ENCODE measurements at places on chromosomes 4 and X.
A peak's percentile ranks its signal among the peaks of the same experiment; 100 is the strongest.

DNA sequence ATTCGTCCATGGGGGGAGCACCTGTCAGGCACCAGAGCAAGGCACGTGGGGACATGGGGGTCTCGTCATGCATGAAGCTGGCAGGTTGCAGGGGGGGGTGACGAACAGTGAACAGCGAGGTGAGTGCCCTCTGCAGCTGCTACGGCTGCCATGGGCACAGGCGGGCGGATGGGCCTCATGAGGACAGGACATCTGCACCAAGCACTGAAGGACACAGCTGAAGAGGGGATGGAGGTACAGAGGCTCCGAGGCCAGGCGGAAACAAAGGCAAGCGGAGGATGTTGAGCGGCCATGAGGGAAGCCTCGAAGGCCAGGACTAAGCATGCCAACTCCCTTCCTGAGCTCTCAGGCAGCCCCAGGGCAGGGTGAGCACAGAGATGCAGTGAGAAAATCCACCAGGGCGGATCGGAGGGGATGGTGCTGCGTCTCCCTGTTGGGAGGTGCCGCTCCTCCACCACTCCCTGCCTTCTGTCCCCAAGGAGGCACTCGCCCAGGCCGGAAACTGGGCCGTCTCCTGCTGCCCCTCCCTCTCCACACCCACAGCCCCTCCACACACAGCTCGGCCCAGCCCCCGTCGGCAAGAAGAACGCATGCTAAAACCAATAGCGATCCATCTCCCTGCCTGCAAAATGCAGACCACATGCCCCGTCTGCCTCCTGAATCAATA lies 24.6 kb downstream of the ABLIM2 start:
- DNase-seq = no peak

GRCh38 chrX:806586-806985 lies 176.0 kb downstream of the SHOX start:
- DNase-seq = no peak

- no peak for DNase-seq
Measured at GRCh38 chrX:155662282-155662681, 49.5 kb upstream of the TMLHE start.

- DNase-seq = no peak
Measured at GRCh38 chrX:148633218-148633908, 132.9 kb downstream of the AFF2 start.

DNA sequence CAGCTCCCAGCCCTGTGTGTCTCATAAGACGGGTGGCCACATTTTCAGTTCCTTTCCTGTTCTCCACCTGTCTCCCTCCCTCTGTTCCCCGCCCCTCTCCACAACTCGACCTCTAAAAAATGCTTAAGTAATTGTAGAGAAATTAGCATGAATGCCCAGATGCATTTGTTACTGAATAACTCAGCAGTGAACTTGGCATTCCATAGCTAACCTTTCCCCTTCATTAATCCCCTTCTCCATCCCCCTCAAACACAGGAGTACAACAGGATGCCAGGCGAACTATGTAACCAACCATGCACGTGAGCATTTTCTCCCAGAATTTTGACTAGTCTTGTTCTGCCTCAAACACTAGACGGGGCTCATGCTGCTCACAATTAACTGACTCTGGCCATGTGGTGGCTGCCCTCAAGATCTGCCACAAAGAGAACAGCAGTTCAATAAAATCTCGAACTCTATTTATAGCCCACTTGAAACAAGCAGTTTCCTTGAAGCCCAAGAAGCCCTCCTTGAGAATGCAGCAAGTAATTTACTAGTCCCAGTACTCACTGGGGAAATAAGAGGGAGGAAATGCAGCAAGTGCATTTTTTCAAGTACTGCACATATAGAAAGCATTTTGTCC lies 351.2 kb downstream of the ARHGAP24 start:
- DNase-seq = peak; percentile 82

DNA sequence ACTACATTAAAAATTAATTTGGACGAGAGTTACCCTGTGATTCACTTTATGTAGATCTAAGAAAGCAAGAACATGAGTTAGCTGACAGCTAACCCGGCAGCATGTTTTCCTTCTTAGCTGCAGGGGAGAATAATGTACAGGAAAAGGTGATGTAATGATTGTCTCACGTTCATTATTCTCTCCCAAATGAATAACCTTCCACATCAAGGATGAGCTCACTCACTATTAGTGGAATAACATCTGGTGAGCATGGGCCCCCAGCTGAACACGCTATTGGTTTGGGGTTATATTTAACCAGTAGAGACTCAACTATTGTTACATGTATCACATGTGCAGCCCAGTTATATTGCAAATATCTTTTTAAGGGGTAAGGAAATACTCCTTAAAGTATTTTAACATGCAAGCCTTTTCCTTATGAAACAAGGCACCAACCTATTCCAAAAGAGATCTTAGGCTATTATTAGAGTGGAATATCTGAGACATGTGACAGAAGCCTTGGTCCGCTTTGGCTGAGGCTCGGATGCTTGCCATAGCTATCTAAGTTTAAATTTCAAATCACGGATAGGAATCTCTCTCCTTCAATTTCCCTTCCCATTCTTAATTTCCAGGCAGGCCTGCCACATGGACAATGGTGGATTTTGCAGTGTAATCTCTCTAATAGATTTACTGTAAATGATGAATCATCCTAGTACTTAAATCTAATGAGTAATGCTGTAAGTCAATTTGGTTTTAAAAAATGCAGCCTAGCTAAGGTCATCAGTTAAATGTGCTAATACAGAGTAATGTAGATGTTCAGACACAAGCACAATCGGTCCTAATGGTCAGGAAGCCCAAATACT lies 99.0 kb upstream of the OTUD4 start:
- DNase-seq = peak; percentile 89

GRCh38 chrX:108701633-108702032 lies 34.7 kb downstream of the IRS4 start:
- DNase-seq = no peak

DNA sequence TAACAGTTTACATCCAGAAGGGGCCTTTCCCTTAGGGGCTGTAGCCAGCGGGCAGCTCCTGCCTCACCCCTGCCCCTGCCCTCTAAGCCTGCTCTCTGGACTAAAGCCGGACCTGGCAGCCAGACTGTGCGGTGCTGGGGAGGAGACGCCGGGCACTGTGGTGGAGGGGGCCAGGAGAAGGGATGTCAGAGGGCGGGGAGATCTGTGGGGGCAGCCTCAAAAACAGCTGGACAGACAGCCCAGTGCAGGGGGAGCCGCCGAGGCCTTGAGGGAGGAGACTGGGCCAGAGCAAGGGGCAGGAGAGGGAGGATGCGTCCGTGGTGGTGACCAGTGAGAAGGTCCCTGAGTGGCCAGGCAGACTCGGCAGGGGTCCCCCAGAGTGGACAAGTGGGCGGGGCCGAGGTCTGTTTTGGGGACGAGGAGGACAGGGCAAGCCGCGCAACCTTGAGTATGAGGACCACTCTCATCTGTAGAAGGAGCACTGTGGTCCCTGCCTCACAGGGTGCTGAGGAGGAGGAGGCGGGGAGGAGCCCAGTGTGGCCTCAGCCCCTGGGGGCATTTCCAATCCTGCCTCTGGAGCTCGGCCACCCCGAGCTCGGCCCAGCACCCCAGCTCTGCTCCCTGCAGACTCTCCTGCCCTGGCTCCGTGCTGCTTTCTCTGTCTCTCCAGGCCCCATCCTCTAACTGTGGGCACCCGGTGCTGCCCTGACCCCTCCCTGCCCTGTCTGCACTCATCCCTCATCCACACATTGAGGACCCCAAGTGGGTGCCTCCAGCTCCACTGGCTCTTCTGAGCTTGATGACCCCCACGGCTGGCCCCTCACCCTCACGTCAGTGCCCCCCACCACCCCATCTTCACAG lies 59.2 kb upstream of the NKX1-1 start:
- no peak for DNase-seq

- no peak for DNase-seq
Measured at GRCh38 chr4:149077181-149077580, 635.0 kb upstream of the NR3C2 start.

DNA sequence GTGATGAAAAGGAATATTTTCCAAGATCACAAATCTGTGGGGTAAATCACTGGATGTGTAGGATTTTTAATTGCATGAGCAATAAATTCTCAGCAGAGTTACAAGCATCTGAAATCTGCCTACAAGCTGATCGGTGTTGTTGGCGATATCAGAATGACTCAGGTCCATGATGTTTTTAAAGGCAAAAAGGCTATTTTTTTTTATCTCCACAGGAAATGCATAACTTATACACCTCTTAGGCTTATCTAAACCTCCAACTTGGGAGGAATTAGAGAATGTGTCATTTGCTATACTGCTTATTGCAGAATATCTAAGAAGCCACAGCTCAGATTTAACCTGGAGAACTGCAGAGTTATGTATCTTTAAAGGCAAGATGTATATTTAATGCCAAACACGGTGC lies 61.6 kb downstream of the KIT start:
- DNase-seq = no peak

DNA sequence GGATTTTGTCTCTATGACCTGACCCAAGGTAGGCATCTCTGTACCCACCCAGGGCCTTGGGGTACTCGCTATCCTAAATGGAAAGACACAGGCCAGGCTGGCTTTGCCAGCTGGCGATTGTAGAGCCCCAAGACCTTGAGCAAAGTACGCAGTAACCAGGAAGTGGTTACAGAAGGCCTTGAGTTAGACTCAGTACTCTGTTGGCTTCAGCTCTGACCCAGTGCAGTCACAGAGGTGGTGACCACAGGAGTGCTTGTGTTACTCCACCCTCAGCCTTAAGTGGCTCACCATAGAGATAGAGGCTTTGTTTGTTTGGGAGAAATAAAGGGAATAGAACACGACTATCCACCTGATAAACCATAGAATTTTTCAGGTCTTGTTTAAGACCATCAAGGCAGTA lies 880.5 kb upstream of the POU3F4 start:
- DNase-seq = no peak

DNA sequence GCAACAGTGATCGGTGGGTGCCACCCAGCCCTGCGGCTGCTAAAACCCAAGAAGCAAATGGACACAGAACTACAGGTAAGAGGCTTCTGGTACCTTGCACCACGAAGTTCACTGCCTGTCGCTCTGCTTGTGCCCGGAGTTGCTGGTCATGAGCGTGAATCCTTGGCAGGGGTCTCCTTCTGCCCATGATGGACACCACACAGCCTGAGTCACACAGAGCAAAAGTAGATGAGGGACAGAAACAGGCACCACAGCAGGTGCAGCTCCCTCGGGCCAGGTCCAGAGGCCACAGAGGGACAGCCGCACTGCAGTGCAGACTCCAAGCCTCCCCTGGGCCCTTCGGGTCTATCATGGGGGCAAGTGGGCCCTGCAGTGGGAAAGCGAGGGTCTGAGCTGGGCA lies 22.4 kb downstream of the NAT8L start:
- DNase-seq = no peak

- DNase-seq = no peak
Measured at GRCh38 chr4:169677150-169677748, 56.9 kb downstream of the CLCN3 start.

- no peak for DNase-seq
Measured at GRCh38 chrX:10709276-10709675, 88.9 kb upstream of the MID1 start.

DNA sequence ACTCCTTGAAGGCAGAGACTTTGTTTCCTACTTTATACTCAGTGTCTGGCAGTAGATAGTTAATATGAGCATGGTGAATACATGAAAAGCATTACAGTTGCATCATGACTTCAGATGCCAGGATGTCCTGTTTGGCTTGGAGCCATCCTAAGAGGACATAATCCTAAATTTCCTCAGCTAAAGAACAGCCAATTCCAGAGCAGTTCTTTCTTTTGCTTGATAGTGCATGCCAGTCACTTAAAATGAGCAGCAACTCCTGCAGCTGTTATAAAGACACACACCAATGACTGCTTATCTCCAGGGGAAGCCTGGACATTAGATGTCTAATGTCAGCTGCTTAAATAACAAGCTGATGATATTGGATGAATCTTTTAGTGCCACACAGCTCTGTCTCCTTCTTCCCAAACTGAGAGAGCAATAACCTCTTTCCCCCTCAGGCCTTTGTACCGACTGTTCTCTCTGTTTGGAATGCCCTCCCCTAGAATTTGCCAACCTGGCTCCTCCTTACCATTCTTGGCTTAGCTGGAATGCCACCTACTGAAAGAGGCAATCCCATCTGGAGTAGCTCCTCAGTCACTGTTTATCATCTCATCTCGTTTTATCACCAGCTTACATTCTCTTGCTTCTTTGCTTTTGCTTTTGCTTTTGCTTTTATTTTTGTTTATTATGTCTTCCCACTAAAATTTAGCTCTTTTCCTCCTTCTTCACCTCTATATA lies 100.8 kb upstream of the USP38 start:
- peak; percentile 5 for DNase-seq

- peak; percentile 66 for DNase-seq
Measured at GRCh38 chrX:153476666-153477363, 6.4 kb upstream of the HAUS7 start.

DNA sequence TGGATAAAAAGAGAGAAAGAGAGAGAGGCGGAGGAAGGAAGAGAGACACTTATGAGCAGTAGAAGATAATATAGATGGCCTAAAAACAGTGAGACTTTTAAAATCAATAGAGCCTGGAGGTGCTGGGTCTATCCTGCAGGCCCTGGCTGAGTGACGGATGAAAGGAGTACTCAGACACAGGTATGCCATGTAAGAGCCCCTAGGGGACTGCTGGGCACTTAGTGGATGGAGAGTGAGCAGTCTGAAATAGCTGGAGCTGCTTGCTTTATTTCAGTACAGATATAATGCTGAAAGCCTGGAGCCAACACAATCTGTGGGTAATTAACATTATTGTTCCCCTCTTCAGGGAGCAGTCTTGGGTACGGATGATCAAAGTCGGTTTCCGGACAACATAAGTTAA lies 578.6 kb downstream of the SPOCK3 start:
- no peak for DNase-seq

- no peak for DNase-seq
Measured at GRCh38 chr4:98977557-98977956, 18.0 kb upstream of the METAP1 start.

GRCh38 chrX:18354369-18355223 lies at the start of gene SCML2:
TSS of gene SCML2 (minus strand) at chrX:18354688. CDS start at chrX:18334071, 20,617 bp downstream.
- DNase-seq = peak; percentile 32

GRCh38 chrX:3638280-3638873 lies 75.1 kb downstream of the PRKX start:
- DNase-seq = peak; percentile 34

GRCh38 chr4:188551156-188551555 lies 411.9 kb downstream of the TRIML1 start:
- peak; percentile 25 for DNase-seq

DNA sequence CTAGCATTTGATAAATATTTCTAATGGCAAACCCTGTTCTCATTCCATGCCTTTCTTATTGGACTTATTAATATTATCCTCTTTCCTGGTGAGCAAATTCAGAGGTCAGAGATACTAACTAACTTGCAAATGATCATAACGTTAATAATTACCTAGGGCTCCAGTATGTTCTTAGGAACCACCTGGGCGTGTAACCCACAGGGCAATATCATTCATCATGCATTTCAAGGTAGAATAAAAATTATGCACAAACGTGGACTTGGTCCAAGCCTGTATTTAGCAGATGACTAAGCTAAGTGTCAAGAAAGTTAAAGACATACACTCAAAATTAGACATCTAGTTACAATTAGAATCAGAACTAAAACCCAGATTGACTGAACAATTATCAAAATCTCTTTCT lies 850.1 kb downstream of the TRIML1 start:
- DNase-seq = no peak

DNA sequence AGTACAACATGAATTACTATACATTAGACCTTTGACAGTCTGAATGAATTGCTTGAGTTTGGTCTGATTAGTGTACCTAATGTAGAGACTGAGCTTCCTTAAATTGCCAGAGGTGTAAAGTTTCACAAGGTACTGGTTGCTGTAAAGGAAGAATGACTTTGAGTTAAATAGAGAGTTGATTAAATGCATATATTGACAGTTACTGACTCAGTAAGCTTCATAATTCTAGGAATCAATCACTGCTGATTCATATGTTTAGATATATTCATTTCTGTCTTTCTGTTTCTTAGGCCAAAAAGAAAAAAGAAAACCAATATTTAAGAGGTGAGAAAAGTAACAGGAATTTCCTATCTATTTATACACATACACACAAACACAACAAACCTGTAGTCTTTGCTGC lies 16.2 kb upstream of the ART3 start:
- DNase-seq = no peak

Data from AG10803 (cell line).